HEK293T (cell line): ENCODE measurements at places on chromosomes 11 and 22.

GRCh38 chr11:30917859-30918478, 331.8 kb upstream of the MPPED2 start:
- peak; percentile 46 for DNase-seq

GRCh38 chr11:75014129-75014528, 25.4 kb downstream of the NEU3 start:
- DNase-seq = no peak

- no peak for DNase-seq
Measured at GRCh38 chr11:128714881-128715280, 21.0 kb downstream of the FLI1 start.

DNA sequence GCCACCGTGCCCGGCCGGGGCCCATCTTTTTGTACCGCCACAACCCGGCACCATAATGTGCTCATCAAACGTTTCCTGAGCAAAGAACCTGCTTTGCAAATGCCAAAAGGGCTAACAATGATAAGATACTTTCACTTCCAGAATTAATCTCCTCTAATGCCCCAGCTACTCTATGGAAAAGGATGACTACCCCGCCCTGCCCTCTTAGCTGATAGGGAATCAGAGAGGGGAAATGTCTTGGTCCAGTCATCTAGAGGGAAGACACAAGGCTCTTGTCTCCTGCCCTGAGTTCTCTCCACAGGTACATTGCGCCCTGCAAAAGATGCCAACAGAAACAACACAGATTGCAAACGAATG, 586 bp downstream of the TTLL1 start:
- no peak for DNase-seq

DNA sequence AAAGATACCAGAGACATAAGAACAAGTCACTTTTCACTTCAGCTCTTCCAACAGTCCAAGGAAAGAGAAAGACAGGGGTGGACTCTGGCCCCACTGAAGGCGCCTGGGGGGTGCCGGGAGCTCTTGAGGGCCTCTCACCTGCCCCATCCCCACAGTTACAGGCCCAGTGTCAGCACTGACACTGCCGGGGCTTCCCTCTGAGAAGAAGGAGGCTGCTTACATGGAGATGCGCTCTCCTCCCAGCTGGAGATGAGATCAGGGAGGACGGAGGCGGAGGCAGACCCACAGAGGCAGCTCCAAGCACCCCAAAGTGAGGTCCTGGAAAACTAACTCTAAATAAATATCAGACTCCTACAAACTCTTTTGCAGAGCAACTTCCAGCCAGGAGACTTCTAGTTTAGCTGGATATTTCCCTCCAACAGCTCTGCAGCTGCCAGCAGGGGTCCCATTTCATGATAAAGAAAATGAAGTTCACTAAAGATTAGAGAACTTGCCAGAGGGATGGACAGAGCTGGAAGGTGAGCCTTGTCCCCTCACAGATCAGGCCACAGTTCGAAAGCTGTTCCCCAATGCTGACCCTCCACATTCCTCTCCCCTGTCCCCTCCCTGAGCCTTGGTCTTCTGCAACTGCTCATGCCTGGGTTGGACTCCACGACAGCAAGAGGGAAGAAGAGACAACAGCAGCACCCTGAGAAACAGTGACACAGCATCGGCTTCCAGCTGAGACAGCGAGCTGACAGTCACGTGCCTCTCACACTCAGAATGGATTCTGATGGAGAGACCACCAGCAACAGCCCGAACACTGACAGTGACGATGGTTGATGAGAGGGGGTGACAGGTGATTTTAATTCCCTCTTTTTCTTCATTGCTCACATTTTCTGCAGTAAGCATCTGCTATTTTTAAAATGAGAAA, 5.8 kb downstream of the CARS1 start:
- no peak for DNase-seq

- peak; percentile 49 for DNase-seq
Measured at GRCh38 chr11:112085822-112086421, 634 bp downstream of the TIMM8B start.

DNA sequence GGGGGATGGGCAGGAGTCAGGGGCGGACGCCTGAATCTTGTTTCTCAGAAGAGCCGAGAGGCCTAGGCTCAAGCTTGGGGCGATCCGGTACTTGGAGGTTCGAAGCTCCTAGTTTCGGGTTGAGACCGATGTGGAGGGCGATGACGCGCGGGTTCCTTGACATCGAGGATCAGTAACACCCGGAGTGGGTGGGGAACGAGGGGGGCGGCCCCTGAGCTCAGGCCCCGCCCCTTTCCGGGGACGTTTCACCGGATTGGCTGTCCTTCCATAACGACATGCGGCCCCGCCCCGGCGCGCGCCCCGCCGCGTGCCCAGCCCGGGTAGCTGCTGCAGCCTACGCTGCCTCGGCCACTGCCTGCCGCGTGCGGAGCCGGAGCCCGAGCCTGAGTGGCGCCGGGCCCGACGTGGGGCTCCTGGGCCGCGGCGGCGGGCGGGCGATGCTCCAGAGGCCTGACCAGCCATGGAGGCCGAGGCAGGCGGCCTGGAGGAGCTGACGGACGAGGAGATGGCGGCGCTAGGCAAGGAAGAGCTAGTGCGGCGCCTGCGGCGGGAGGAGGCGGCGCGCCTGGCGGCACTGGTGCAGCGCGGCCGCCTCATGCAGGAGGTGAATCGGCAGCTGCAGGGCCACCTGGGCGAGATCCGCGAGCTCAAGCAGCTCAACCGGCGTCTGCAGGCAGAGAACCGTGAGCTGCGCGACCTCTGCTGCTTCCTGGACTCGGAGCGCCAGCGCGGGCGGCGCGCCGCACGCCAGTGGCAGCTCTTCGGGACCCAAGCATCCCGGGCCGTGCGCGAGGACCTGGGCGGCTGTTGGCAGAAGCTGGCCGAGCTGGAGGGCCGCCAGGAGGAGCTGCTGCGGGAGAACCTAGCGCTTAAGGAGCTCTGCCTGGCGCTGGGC, at the start of gene CCDC85B:
Gene CCDC85B (plus strand): TSS at position 350 of the 895 bp plus-strand sequence. CDS start 111 bp downstream, at position 461.
- DNase-seq = peak; percentile 90
